GM23248 (cell line): ENCODE measurements at places on chromosomes 3 and 15. TPM values are rescaled to one million over a fixed set of nuclear protein-coding genes. Genes with fewer than 3 reads are reported as not detected.

DNA sequence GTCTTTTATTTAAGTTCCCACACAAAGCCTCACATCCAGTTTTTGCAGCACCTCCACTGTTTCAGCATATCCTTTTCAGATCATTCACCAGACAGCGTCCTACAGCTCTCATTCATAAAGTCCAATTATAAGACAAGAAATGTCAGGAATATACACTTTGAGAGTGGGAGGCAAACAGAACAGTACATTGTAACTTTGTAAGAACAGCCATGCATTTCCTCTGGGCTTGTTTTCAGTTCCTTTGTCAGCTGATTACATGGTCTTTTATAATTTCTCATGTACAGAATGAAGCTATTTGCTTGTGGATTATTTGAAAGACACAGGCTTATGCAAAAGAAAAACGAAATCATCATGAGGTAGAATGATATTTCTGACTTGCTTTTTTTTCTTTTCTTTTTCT is 85.7 kb downstream of the SOX2 start:
- no peak for DNase-seq

The CCDC13 gene
- total RNA-seq, result 0.22 and 1.3 TPM in 2 replicates

The TTBK2 gene
- total RNA-seq, result 6.3 and 7.6 TPM in 2 replicates

DNA sequence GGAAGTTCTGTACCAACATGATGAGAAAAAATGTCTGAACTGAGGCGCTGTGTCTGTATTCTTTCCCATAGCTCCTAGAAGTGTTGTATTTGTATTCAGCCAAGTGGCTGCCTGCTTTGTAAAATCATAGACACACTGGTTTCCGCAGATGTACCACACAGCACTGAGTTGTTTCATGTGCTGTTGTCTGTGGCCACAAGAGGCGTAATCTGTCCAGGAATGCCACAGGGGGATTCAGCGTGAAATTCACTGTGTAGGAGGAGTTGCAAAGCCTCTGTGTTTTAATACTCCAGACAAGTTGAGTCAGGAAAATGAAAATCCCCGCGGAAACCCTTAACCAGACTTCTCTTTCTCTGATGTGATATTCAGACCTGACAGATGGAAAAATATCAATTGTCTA is 462.2 kb downstream of the NSUN3 start:
- no peak for DNase-seq

- DNase-seq, result no peak
Measured at GRCh38 chr3:31707286-31707685, 174.6 kb downstream of the STT3B start.

- DNase-seq, result no peak
Measured at GRCh38 chr3:115139072-115139471, 8.0 kb downstream of the ZBTB20 start.

DNA sequence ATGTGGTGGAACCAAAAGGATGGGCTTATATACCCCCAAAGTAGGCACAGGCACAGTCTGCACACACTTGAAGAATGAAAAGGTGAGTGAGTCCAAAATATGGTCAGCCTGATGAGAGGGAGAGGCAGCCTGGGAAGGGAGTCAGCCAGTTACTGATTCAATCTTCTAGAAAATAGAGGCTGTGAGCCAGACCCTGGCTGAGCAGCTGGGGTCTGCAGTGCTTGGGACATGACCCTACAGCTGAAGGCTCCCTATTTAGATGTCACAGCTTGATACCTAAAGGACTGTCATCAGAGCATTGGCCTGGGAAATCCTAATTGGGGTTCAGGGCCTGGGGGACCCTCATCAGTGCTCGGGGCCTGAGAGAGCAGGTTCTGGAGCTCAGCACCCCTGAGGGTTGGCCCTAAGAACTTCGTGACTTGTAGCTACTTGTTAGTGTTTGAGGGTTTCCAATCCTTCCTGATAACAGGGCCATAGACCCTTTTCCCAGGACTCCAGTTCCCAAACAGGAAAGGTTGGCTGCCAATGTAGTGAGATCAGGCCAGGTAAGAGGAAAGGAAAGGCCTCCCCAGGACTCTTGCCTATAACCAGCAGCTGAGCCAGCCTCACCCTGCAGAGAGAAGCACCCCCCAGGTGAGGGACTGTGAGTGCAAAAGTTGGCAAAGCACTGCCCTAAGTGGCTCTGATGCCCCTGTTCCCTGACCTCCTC is 54.7 kb upstream of the SLCO2A1 start:
- no peak for DNase-seq

GRCh38 chr3:18295171-18295920 is 129.8 kb downstream of the SATB1 start:
- DNase-seq, result peak; percentile 91

The UCN2 gene
- 0.25 and 0.86 TPM in 2 replicates for total RNA-seq

GRCh38 chr3:117036259-117036799 is 326.8 kb downstream of the TUSC7 start:
- peak; percentile 71 for DNase-seq

The IL17RE gene
- 0.51 and 5.5 TPM in 2 replicates for total RNA-seq

DNA sequence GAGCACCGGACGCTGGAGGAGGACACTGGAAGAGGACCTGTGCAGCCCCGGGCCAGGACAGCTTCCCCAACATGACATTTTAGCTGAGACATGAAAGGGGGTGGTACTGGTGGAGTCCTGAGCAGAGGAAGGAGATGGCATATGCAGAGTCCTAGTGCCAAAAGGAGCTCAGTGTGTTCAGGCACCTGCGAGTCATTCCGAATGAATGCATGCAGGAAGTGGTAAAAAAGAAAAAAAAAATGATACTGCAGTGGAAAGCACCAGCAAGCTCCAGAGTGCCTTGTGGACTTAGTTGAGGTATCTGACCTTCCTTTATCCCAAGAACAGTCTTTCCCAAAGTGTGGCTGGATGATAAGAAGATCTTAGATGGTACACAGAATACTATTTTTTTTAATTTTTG is 6.6 kb upstream of the ZNF148 start:
- DNase-seq, result peak; percentile 67

The PPP1R14D gene
- not detected in 2 replicates for total RNA-seq

DNA sequence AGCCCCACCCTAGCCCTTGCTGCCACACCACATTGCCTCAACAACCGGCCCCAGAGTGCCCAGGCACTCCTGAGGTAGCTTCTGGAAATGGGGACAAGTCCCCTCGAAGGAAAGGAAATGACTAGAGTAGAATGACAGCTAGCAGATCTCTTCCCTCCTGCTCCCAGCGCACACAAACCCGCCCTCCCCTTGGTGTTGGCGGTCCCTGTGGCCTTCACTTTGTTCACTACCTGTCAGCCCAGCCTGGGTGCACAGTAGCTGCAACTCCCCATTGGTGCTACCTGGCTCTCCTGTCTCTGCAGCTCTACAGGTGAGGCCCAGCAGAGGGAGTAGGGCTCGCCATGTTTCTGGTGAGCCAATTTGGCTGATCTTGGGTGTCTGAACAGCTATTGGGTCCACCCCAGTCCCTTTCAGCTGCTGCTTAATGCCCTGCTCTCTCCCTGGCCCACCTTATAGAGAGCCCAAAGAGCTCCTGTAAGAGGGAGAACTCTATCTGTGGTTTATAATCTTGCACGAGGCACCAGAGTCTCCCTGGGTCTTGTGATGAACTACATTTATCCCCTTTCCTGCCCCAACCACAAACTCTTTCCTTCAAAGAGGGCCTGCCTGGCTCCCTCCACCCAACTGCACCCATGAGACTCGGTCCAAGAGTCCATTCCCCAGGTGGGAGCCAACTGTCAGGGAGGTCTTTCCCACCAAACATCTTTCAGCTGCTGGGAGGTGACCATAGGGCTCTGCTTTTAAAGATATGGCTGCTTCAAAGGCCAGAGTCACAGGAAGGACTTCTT is 39.1 kb downstream of the MESD start:
- no peak for DNase-seq

DNA sequence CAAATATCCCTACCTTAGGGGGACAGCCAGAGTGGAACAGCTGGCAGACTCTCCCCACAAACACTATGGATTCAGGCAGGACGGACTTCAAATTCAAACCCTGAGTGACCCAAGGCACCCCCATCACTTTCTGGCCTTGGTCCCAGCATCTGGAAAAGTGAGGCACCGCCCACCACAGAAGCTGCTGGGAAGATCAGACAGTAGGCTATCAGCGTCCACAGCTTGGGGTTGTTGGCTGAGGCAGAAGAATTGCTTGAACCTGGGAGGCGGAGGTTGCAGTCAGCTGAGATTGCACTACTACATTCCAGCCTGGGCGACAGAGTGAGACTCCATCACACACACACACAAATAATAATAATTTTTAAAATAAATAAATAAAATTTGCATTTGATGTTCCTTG is 8.5 kb downstream of the PFKFB4 start:
- DNase-seq, result no peak

GRCh38 chr15:90126022-90126421 is 23.8 kb upstream of the IDH2 start:
- no peak for DNase-seq

The CCDC39 gene
- not detected in 2 replicates for total RNA-seq

- DNase-seq, result no peak
Measured at GRCh38 chr3:63966871-63967270, 54.7 kb upstream of the SCAANT1 start.

- no peak for DNase-seq
Measured at GRCh38 chr15:48191574-48192225, at the start of gene CTXN2. Gene CTXN2 (plus strand): TSS chr15:48191665. CDS start chr15:48201301, 9,636 bp downstream.

The PP2D1 gene
- not detected in 2 replicates for total RNA-seq

DNA sequence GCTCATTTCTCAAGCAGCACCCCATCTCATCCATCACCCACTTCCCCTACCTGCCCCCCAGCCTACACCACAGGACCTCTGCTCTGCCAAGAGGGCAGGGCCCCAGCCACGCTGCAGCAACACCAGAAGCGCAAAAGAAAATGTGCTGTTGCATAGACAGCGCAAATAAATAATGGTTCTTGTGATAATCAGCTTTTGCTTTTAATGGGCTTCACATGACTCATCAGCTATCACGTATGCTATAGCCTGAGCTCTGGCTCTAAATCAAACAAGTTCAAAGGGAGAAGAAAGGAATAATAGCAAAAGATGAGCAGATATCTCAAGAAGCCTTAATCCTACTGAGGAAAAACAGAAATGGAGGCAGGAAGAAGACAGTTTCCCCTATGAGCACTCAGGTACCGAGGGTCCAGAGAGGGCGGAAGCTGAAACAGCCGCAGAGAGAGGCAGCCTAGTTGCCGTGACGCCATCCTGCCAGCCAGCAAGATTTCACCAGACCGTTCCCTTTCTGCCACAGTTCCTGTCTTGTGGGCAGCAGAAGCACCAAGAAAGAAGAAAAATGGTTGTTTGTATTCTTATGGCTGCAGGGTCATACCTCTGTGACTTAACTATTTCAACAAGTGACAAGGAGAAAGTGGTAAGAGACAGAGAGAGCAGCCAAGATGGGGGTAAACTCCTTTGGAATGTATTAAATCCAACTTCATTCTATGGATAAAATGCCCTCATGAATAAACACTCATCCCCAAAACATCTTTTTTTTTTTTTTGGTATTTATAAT is 22.0 kb downstream of the RAB27A start:
- no peak for DNase-seq

The SLITRK3 gene
- total RNA-seq, result not detected in 2 replicates

DNA sequence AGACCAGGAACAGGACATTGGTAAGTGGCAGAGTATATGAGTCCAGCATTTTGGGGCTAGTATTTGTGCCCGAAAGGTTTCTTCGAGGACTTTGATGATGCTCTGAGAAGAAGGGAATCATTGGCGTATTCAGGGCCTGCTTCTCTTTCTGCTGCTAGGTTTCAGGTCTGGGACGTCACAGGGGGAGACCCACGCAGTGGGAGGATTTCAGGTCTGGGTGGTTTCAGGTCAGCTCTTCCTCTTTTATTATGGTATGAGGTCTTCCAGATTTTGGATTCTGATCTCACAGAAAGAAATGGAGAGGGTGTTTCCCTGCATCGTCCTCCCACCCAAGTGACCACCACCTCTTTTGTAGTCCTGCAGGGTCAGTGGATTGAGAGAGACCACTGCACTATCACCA is 62.5 kb downstream of the CDAN1 start:
- no peak for DNase-seq

DNA sequence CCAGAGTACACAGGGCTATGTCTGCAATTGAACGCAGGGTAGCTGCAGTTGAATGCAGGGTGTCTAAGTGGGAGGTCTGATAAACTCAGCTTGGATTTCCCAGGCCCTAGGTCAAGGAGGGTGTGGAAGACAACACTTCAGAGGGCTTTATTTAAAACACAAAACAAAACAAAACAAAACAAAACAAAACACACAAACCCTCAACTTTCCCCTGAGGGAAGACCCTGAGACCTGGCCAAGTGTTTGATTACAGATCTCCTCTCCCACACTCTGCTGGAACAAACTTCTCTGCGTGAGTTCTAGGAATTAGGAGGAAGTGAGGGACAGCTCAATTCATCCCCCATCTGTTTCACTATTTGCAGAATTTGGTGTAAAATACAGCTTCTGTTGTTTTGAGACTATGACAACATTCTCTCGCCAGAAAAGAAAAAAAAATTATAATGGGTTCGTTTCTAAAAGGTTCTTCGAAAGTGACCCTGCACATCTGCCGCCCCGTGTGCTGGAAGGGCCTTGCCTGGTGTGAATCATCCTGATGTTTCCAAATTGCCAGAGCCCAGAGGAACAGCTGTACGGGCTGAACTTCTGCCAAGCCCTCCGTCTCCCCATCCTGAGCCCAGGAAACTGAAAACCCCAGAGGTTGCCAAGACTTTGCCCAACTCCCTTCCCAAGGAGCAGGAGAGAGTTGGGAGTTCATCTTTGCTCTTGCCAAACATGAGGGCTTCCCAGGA is 73.3 kb upstream of the RAD18 start:
- peak; percentile 68 for DNase-seq

The CD200R1 gene
- total RNA-seq, result 0.38 TPM in 1 of 2 replicates, not detected in the other

DNA sequence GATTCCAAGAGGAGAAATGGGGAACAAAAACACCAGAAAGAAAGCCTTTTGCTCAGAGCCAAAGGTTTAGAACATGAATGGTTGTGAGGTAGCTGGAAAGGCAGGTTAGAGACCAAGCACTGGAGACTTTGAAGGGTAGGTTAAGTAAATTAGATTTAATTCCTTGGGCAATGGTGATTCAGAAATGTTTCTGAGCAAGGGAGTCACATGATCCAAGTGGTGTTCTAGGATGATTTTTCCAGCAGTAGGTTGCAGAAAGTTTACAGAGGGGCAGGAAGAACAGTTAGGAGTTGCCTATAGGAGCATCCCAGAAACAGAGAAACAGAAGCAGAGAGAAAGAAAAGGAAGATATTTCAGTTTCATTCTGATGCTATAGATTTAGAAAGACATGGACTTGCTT is 139.8 kb downstream of the WDR76 start:
- peak; percentile 51 for DNase-seq

GRCh38 chr3:41933154-41933676 is 28.7 kb downstream of the ULK4 start:
- peak; percentile 72 for DNase-seq

GRCh38 chr3:126485176-126485897 is 9.6 kb upstream of the ZXDC start:
- DNase-seq, result no peak

GRCh38 chr15:69093127-69093526 is 67.3 kb upstream of the GLCE start:
- no peak for DNase-seq

GRCh38 chr3:58251631-58252035 is 14.0 kb downstream of the ABHD6 start:
- DNase-seq, result peak; percentile 30

GRCh38 chr3:184307915-184308314 is 6.5 kb upstream of the EIF4G1 start:
- DNase-seq, result no peak

- peak; percentile 47 for DNase-seq
Measured at GRCh38 chr15:80990955-80991354, 1.3 kb upstream of the MESD start.
